Bone marrow (tissue), 2 donors: ENCODE measurements at places on chromosomes 7 and 10.

- DNase-seq: no peak
Observed at GRCh38 chr10:11962176-11962575, 80.4 kb downstream of the UPF2 start.

GRCh38 chr10:59382831-59383295, 20.5 kb upstream of the FAM13C start:
- no peak for DNase-seq

DNA sequence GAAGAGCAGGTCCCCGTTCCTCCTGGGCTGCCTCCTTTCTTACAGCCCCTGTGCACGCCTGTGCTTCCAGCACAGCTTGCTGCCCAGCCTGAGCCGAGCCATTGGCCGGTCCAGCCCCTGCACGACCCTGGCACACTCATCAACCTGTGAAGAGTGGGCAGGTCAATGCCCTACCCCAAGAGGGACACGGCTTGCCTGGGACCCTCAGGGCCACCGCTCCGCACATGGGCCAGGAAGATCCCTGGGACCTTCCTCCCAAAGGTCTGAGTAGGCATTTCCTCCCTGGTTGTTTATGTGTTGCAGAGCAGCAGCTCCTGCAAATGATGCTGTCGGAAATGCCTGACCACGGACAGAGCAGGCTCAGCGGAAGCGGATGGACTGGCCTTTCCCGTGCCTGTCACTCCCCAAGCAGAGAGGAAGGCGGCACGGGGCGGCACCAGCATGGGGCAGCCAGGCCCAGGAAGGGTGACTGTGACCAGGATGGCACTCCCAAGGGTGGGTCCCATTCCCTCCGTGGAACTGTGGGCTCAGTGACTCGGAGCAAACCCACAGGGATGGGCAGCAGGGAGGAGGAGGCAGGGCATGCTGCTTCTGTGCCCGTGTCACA, 252.5 kb downstream of the TNS3 start:
- DNase-seq: no peak

DNA sequence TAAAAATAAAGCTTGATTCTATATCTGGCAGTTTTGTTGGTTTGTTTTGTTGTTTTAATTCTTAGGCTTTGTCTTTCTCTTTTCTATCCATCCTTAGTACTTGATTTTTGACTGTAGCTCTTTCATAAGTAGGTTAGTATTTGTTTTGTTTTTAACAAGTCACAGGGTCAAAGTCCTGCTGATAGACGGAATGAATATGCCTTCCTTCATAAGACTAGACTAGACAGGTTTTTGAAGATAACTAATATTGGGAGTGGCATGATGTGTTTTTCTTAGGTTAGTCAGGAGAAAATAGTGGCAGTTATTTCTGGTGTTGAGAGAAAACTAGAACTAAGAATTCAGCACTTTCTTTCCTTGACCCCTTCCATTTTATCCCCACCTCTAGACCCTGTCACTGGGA, 50.4 kb downstream of the CASD1 start:
- DNase-seq: no peak

DNA sequence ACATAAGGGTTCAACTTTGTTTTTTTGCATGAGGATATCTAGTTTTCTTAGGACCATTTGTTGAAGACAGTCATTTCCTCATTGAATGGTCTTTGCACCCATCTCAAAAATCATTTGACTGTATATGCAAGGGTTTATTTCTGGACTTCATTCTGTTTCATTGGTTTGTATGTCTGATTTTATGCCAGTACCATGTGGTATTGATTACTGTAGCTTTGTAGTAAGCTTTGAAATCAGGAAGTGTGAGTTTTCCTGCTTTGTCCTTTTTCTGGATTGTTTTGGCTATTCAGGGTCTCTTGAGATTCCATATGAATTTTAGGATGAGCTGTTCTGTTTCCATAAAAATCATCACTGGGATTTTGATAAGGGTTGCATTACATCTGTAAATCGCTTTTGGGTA, 63.9 kb downstream of the SND1 start:
- DNase-seq: no peak

- peak; percentile 62 for DNase-seq
Observed at GRCh38 chr7:21253740-21254687, 173.9 kb upstream of the SP4 start.
